T-helper 17 cell (primary cell): ENCODE measurements at places on chromosomes 12 and 14. TPM values are rescaled to one million over a fixed set of nuclear protein-coding genes. Genes with fewer than 3 reads are reported as not detected.

Gene FBXL14
- total RNA-seq = 26.7 TPM

Gene KLRC2
- not detected for total RNA-seq

Gene AHNAK2
- not detected for total RNA-seq

Gene PTPRO
- 4.5 TPM for total RNA-seq

Gene PTHLH
- not detected for total RNA-seq

Gene KLRB1
- 182 TPM for total RNA-seq

Gene TMPO
- total RNA-seq = 68.1 TPM

Gene RASSF8
- not detected for total RNA-seq

Gene ASCL1
- not detected for total RNA-seq

Gene SAMD15
- 0.32 TPM for total RNA-seq

Gene MUCL1
- not detected for total RNA-seq

Gene COPZ1
- total RNA-seq = 63.3 TPM

Gene HEATR5A
- total RNA-seq = 8.3 TPM

Gene SELPLG
- total RNA-seq = 91.3 TPM

Gene KRT2
- total RNA-seq = not detected

Gene GDF3
- total RNA-seq = not detected
